Central memory CD8-positive, alpha-beta T cell (primary cell): ENCODE measurements at places on chromosomes 2 and 18.

DNA sequence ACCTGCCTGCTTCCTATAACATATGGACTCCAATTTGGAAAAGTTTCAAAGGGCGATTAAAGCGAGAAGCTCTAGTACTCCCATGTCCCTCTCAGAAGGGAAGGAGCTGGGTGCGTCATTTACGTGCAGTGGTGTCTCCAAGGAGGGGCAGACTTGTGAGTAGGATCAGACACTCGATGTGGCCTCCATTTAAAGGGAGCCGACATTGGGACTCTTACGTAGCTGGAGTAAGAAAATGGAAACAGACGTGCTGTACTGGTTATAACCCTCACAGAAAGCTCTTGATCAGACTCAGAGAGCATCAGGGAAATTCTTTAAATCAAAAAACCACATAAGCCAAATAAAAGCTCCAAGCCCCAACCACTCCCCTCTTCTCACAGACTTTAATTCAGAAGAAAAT lies 198.5 kb downstream of the KLHL29 start:
- DNase-seq = no peak

DNA sequence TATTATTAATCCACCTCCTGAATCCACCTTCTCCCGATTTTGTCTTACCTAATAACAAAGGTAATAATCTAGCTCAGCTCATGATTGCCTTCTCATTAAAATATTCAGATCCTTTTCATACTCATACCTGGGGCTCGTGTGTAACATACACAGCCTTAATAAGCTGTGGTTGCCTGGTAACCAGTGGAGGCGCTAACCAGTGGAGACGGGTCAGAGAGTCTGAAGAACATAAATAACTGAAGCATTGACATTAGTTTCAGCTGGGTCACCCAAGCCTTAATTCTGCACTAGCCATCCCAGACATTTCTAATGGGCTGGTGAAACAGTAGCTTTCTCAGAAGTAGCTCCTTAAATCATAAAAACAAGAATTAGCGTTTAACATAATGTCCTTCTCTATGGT lies 14.8 kb upstream of the DTNA start:
- DNase-seq = no peak

GRCh38 chr18:10121786-10122515 lies 208.1 kb downstream of the VAPA start:
- DNase-seq = no peak

- DNase-seq = no peak
Measured at GRCh38 chr2:144516981-144517865, 2.7 kb downstream of the ZEB2 start.

DNA sequence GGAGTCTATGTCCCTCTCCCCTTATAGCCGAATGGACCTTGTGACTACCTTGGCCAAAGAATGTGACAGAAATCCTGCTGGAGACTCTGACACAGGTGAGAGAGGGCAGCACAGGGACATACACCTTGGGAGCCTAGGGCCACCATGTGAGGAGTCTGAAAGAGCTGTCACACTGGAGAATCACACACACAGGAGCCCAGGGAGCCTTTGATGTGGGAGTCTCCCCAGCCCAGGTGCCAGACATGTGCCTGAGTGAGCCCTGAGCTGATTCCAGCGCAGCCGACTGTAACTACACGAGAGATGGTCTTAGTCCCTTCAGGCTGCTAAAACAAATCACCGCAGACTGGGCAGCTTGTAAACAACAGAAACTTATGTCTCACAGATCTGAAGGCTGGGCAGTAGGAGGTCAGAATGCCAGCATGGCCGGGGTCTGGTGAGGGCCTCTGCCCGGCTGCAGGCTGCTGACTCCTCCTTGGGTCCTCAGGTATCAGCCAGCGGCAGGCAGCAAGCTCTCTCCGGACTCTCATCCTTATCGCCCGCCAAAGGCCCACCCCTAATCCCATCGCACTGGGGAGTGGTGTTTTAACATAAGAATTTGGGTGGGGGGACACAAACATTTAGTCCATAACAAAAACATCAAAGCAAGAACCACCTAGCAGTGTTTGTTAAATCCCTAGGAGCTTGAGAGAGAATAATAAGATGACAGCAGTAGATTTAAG lies 63.8 kb upstream of the GPR45 start:
- DNase-seq = no peak

- no peak for DNase-seq
Measured at GRCh38 chr2:157771234-157771633, 104.9 kb downstream of the ACVR1 start.

- no peak for DNase-seq
Measured at GRCh38 chr2:203993011-203993410, 56.4 kb downstream of the ICOS start.

DNA sequence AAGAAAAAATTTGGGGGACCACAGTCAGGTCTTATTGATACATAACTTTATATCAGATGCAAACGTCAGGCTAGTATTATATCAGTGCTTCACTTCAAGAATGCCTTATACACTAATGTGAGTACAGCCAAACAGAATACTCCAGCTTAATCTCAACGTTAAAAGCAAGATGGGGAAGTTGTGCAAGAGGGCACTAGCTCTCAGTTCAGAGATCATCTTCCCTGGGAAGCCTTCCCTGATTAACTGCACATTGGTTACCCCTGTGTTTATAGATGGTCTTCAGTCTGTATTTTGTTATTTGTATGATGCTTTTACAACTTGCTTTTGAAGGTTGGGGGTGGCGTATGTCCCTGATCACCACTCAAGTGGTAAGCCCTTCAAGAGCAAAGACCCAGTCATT lies 11.4 kb downstream of the EPAS1 start:
- DNase-seq = no peak

DNA sequence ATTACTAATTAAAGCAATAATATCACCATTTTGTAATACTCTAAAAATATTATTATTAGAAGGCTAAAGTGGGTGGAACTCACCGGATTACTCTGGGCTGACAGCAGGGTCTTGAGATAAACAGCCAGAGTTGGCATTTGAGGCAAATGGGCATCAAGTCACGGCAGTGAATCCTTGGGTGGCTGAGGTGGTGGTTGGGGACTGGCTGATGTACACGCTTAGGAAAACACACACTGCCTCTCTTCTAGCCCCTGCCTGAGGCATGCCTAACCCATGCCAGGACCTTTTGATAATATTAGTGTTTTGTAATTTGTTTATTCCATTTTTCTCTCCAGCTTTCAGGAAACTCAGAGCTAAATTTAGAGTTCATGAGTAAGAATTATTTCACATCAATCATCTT lies 76.8 kb downstream of the ACKR3 start:
- no peak for DNase-seq

DNA sequence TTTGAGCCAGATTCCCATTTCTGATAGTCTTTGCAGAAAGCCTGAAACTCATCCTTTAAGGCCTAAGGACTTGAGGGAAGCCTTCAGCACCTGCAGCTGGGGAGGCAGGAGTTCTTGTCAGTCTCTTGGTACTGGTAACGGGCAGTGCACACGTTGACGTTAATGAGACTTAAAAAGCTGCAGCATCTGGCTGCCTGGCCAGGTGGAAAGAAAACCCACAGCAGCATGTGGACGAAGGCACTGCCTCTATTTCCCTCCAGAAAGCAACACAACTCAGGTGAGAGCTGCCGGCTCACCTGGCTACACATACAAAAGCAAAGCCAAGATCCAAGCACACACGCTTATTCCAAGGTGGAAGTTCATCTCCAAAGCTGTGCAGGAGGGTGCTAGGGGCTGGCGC lies 178.8 kb downstream of the ANAPC1 start:
- DNase-seq = no peak

- DNase-seq = no peak
Measured at GRCh38 chr2:76808732-76809131, 713.4 kb downstream of the LRRTM4 start.

- DNase-seq = no peak
Measured at GRCh38 chr18:303607-304006, 35.8 kb upstream of the THOC1 start.

DNA sequence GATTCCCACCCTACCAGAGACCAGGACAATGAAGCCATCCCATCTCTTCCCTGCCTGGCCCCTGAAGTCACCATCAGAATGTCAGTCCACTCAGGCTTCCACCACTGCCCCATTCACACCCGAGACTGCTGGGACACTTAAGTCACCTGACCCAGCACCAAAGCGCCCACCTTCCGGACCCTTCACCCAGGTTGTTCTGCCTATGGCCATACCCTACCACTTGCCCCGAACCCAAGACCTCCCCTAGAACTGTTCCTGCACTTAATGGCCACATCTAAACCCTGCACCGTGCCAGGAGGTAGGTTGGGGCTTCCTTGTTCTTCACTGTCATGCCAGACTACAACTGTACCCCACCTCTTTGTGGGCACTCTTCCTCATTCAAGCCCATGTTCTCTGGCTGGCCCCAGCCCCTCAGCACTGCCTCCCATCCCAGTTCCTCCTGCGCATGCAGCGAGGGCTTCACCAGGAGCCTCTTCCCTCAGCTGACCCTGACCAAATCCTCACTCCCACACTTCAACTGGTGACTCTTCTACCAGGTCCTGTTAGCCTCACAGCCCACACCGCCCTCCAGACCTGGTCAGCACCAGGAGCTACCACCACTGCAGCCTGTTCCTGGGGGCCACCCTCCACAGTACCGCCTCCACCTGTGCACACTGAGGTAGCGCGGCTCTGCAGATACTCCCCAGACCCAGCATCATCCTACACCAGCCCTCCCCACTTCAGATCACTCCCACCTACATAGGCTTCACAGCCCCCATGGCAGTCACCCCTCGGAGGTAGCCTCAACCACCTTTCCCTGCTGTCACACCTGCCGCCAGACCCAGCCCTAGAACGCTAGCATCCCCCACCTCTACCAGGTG lies 8.3 kb upstream of the ADRA2B start:
- DNase-seq = no peak

DNA sequence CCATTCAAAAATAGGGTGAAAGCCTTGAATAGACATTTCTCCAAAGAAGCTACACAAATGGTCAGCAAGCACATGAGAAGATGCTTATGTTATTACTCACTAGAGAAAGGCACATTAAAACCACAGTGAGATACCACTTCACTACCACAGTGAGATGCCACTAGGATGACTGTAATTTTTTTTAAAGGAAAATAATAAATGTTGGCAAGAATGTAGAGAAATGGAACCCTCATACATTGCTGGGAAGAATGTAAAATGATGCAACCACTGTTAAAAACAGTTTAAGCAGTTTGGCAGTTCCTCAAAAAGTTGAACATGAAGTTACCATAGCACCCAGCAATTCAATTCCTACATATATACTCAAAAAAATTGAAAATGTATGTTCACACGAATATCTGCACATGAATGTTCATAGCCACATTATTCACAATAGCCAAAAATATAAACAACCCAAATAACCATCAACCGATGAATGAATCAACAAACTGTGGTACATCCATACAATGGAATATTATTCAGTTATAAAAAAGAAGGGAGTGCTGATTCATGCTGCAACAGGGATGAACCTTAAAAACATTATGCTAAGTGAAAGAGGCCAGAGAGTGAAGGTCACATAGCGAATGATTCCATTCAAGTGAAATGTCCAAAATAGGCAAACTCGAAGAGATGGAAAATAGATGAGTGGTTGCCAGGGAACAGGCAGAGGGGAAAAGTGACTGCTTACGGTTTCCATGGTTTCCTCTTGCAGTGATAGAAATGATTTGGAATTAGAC lies 156.2 kb upstream of the NDUFV2 start:
- no peak for DNase-seq

DNA sequence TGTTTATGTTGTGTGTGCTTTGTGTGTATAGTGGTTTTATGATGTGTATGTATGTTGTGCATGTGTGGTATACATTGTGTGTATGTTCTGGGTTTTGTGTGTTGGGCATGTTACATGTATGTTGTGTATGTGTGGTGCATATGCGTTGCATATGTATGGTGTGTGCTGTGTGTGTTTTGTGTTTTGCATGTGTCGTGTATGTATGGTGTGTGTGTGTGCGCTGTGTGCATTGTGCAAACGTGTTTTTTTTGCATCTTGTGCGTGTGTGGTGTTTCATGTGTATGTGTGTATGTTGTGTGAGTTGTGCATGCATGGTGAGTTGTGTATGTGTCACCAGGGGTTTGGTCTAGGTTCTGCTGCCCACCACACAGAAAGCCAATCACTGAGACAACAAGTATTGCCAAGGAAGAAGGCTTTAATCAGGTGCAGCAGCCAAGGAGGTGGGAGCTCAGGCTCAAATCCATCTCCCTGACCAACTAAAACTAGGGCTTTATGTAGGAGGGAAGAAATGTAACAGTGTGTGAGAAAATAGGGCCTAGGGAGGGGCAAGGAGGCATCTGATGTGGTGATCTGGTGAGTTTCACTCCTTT lies 115.7 kb downstream of the FAM168B start:
- no peak for DNase-seq

- no peak for DNase-seq
Measured at GRCh38 chr2:67295851-67296250, 101.3 kb upstream of the ETAA1 start.

DNA sequence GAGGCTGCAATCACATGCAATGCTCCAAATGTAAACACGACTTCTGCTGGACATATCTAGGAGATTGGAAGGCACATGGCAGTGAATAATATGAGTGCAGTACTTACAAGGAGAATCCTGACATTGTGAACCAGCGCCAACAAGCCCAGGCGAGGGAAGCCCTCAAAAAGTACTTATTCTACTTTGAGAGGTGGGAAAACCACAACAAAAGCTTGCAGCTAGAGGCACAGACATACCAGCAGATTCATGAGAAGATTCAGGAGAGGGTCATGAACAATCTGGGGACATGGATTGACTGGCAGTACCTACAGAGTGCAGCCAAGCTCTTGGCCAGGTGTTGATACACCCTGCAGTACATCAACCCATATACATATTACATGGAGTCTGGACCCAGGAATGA lies 475.7 kb upstream of the CDH2 start:
- DNase-seq = no peak

- DNase-seq = no peak
Measured at GRCh38 chr2:53724536-53724935, 43.1 kb upstream of the CHAC2 start.

GRCh38 chr18:37861981-37862380 lies 296.4 kb upstream of the CELF4 start:
- no peak for DNase-seq

DNA sequence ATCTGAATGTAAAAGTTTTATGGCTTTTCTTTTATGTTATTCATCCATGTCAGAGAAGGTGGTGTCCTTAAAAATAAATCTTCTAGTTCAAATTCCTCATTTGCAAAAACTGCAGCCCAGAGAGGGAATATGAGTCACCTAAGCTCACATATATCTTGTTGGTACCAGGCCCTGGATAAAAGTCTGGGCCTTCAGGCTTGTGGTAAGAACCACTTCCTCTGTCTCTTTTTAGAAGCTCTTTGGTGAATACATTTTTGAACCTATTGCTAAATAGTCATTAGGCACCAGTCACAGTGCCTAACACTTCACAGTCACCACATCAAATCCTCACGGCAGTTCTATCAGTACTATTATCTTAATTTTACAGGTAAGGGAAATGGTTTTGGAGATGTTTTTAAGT lies 199.2 kb downstream of the KCNS3 start:
- DNase-seq = no peak

- no peak for DNase-seq
Measured at GRCh38 chr2:236743039-236743920, 173.7 kb downstream of the ACKR3 start.

DNA sequence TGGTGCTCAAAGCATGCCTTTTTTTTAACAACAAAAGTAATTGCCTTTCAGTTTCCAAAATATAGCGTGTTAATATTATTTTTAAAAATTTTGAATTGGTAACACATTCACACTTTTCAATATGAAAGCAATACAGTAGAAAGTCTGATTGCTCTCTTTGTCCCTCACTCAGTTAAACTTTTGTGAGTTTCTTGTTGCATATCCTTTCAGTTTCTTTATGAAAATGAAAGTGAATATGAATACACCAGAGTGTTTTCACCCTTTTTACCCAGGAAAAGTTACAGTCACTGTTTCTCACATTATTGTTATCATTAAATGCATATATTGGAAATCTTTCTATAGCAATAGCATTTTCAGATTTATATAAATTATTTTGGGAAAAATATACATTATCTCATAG lies 377.4 kb upstream of the CRIM1 start:
- no peak for DNase-seq
